Motor neuron (in vitro differentiated cells): ENCODE measurements at places on chromosomes 6 and 20.

DNA sequence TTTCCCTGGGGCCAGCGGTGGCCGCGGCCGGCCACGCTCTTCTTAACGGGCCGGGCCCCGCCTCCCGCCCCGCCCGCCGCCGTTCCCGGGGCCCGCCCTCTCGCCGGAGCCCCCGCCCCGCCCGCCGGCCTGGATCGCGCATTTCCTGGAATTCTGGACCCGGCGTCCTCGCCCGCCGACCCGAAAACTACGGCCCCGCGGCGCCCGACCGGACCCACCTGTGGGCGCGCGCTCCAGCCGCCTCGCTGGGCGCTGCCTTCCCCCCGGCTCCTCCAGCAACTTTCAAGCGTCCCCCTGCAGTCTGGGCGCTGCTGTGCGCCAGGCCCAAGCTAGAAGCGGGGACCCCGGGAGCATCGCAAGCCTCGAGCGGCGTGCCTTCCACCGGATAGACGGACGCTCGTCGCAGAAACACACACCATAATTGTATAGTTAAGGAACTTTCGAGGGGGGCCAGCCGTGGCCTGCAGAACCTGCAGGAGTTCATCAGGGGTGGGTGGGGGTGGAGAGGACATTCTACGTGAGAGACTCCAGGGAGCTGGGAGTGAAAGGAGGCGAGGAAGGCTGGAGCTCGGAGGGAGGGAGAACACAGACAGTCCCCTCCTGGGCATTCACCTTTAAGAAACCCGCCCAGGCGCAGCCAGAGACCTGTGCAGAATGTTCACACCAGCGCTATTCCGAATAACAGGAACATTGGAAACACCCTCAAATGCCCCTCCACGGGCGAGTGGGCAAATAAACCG, at the start of gene ADA:
ADA (minus strand) TSS at position 16 of the 740 bp plus-strand sequence. CDS start 92 bp downstream, outside the sequence.
- ATAC-seq: peak; percentile 81

DNA sequence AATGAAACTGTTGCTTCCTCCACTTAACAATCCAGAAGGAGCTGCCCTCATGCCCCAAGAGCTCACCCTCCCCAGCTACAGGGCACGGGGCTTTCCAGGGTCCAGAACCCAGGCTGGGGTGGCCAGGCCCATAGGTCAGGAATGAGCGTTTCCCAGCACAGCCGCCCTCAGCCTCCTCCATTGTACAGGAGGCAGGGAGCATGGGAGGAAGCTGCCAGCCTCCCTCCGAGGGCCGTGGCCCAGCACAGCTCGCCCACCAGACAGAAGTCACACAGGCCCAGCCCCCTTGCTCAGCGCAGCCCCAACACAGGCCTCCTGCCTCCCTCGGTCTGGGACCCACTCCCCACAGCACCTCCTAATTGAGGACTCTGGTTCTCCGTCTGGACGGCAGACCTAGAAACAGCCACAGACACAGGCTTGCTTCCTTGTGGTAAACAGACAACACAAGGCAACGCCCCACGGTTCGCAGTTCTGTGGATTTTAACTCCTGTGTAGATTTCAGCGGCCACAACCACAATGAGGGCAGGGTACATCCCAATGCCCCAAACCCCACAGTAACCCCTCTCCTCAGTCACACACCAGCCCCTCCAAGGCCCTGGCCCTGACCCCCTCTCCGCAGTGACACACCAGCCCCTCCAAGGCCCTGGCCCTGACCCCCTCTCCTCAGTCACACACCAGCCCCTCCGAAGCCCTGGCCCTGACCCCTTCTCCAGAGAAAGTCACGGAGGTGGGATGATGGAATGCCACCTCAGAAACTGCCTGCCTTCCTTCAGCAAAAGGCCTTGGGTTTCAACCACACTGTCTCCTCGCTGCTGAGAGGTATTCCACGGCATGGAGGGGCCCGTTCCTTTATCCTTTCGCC, 173.5 kb downstream of the DLL1 start:
- no peak for ATAC-seq

- peak; percentile 98 for ATAC-seq
These were observed 18.5 kb downstream of the RNF144B start for GRCh38 chr6:18405477-18406293.

DNA sequence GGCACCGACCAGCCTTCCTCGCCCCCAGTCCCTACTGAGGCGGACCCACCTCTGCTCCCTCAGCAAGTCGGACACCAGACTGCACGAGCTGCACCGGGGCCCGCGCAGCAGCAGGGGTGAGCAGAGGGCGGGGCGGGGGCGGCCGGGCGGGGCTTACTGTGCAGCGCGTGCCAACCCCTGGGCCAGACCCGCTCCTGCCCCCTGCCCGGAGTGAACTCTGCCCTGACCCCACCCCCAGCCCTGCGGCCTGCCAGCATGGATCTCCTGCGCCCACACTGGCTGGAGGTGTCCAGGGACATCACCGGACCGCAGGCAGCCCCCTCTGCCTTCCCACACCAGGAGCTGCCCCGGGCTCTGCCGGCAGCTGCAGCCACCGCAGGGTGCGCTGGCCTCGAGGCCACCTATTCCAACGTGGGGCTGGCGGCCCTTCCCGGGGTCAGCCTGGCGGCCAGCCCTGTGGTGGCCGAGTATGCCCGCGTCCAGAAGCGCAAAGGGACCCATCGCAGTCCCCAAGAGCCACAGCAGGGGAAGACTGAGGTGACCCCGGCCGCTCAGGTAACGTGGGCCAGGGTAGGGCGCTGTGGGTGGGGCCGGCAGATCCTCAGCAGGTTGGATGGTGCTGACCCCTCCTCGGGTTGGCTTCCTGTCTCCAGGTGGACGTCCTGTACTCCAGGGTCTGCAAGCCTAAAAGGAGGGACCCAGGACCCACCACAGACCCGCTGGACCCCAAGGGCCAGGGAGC, 1.5 kb upstream of the SLC2A4RG start:
- ATAC-seq: no peak

DNA sequence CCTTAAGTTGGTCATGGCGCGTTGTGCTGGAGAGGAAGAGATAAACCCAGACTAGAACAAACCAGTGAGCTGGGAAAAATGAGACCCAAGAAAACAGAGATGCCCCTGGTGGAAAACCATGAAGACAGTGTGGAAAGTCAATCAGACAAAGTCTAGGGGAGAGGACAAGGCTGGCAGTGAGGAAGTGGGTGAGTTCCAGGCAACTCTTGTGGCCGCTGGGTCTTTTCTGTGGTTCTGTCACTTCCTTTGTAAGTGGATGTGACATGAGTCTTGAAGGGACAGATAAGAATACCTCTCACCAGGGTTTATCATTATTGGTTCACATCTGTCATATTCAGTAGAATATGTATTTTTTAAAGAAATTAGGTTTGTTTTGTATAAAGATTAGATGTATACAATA, 738.4 kb downstream of the DHX35 start:
- no peak for ATAC-seq

DNA sequence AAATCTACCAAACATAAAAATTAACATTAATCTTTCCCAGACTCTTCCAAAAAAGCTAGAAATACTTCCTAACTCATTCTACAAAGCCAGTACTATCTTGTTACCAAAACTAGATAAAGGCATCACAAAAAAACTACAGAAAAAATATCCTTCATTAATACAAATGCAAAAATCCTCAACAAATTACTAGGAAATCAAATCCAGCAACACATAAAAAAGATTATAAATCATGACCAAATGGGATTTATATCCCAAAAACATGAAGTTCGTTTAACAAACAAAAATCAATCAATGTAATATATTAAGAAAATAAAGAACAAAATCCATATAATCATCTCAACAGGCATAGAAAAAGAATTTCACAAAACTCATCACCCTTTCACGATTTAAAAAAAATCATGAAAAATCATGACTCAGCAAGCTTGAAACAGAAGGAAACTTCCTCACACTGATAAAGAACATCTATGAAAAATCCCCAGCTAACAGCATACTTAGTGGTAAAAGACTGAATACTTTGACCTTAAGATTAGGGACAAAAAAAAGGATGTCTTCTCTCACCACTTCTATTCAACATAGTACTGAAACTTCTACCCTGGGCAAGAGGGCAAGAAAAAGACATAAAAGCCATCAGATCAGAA, 43.2 kb downstream of the RANBP9 start:
- no peak for ATAC-seq

DNA sequence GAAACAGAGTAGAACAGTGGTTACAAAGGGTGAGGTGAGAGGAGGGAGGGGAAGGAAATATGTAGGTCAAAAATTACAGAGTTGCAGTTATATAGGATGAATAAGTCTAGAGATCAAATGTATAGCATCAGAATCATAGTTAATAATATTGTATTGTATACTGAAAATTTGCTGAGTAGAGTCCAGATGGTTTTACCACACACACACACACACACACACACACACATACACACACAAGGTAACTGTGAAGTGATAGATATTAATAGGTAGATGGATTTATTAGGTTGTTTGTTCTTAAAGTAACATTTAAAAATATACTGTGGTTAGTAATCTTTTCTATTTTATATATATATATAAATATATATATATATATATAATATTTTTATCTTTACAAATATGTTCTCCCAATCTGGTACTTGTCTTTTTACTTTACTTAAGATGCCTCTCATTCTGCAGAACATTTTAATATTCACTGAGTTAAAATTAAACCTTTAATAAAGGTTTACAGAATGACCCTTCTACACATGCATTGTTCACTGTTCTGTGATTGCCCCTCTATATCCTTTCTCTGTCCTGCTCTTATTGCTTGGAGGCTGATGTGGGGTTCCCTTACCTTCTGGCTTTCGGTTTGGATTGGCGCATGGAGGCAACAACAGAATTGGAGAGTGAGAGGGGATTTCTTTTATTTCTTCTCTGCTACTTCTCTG, 408 bp downstream of the PTCHD4 start:
- ATAC-seq: no peak
